Activated naive CD8-positive, alpha-beta T cell treated with anti-CD3 and anti-CD28 coated beads, Interleukin-2, amount 10 ng/mL, durations not matched to agents 7 days and 5 days (primary cell): ENCODE measurements at places on chromosomes 7 and 10. TPM values are rescaled to one million over a fixed set of nuclear protein-coding genes. Genes with fewer than 3 reads are reported as not detected.

DNA sequence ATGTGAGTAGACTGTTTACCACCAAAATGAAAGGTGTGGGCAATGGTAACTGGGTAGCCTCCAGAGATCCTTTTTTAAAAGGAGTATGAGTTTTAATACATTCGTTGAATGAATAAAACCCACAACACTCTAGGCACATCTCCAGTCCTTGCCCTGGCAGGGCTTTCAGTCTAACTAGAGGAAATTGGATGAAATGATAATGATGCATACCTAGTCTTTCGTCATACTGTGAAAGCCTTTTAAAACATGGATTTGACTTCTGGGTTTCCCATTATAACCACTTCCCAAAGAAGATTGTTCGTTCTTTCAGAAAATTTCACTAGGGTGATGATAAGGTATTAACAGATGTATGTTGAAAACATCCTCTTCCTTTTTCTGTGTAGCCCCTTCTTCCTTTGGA, 110.8 kb downstream of the REEP3 start:
- peaks cover 11% of the 10 kb centered on the region for H3K27me3 ChIP-seq
- H3K4me1 ChIP-seq = peaks cover 31% of the 10 kb centered on the region
- no peak overlapping the region for H3K4me3 ChIP-seq
- DNase-seq = no peak

GRCh38 chr10:24883176-24883575, 69.2 kb downstream of the PRTFDC1 start:
- H3K27ac ChIP-seq = peak overlapping the region; percentile 80
- peak overlapping the region; percentile 31 for H3K4me3 ChIP-seq
- H3K27me3 ChIP-seq = no peaks in the 10 kb centered on the region
- peaks cover 33% of the 10 kb centered on the region for H3K4me1 ChIP-seq
- DNase-seq = no peak
- peaks cover 16% of the 10 kb centered on the region for H3K36me3 ChIP-seq

DNA sequence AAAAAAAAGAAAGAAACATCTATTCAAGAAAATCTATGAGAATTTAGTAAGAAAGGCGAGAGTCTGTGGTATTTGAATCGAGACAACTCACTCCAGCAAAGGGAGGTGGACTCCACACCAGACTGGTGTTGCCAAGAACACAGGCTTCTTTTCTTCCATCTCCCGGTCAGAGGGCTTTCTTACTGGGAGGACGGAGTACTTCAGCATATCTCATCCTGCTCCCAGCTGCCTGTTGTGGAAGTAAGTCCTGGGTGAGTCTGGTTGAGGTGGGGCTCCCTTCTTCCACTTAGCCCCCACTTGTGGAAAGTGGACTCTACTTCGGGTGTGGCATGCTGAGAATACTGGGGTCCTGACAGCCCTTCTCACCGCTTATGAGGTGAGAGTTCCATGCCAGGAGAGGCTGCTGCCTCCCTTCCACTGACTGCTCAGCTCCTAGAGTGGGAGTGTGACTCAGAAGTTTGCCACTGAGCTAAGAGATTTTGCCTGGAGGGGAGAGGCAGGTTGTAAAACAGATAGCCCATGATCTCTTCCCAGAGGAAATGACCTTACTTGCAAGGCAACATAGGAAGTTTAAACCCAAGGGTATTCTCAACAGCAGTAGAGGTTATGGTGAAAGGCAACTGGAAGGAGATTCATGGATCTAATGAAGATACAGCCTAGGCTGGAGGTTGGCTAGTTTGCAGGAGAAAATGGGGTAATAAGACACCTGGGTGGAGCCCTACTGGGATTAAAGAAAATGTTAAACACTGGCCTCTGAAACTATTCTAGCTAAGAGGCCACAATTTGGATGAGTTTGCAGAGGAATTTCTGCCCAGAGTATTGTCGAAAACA, 3.5 kb upstream of the NACAD start:
- no peak for DNase-seq
- H3K4me1 ChIP-seq = peaks cover 4% of the 10 kb centered on the region
- no peak overlapping the region for H3K4me3 ChIP-seq
- H3K27ac ChIP-seq = no peak overlapping the region
- H3K36me3 ChIP-seq = peaks cover 3% of the 10 kb centered on the region

DNA sequence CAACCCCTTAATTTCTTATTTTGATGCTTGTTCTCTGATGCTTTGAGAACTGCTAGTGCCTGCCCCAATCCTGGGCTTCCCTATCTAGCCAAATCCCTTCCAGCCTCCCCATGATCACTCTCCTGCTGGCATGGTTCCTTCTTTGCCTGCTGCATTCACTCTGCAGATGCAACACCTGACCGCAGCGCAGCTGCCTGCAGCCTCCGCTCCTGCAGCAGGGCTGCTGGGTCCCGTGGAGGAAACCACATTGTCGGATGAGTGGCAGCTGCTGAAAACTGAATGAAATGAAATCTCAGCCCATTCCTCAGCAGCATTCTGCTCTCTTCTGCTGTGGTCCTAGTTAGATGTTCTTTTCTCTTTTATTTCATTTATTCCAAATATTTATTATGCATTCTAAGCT, 320.3 kb downstream of the CCDC3 start:
- peak overlapping the region; percentile 5 for H3K4me3 ChIP-seq
- no peak overlapping the region for H3K27ac ChIP-seq
- DNase-seq = peak; percentile 35
- no peaks in the 10 kb centered on the region for H3K36me3 ChIP-seq
- peaks cover 5% of the 10 kb centered on the region for H3K4me1 ChIP-seq

- no peak for DNase-seq
- peaks cover 9% of the 10 kb centered on the region for H3K27me3 ChIP-seq
These were observed 143.2 kb upstream of the COBL start for GRCh38 chr7:51459809-51460208.

- DNase-seq = no peak
- H3K27ac ChIP-seq = peak overlapping the region; percentile 15
These were observed 26.7 kb downstream of the SEC23IP start for GRCh38 chr10:119919271-119919670.

DNA sequence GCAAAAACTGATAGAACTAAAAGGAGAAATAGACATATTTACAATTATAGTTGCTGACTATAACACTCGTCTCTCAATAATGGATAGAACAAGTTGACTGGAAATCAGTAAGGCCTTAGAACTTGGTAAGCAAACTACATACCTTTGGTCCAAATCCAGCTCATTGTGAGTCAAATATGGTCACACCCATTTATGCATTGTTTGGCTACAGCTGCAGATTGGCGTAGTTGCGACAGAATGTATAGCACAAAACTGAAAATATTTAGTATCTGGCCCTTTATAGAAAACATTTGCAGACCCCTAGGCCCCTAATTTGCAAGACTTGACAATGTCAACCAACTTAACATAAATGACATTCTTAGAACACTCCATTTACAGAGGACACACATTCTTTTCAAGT, 103.6 kb upstream of the EGR2 start:
- peaks cover 6% of the 10 kb centered on the region for H3K27me3 ChIP-seq
- H3K4me1 ChIP-seq = no peaks in the 10 kb centered on the region
- H3K27ac ChIP-seq = no peak overlapping the region
- no peaks in the 10 kb centered on the region for H3K36me3 ChIP-seq
- no peak overlapping the region for H3K4me3 ChIP-seq

- no peak overlapping the region for H3K4me3 ChIP-seq
- peaks cover 19% of the 10 kb centered on the region for H3K4me1 ChIP-seq
- no peak overlapping the region for H3K27ac ChIP-seq
- H3K27me3 ChIP-seq = peaks cover 3% of the 10 kb centered on the region
- no peak for DNase-seq
- H3K36me3 ChIP-seq = peaks cover 4% of the 10 kb centered on the region
These were observed 36.0 kb upstream of the DLD start for GRCh38 chr7:107854989-107855388.

GRCh38 chr10:90007226-90007625, 305.8 kb downstream of the KIF20B start:
- H3K27me3 ChIP-seq = no peaks in the 10 kb centered on the region
- H3K27ac ChIP-seq = no peak overlapping the region
- no peak overlapping the region for H3K4me3 ChIP-seq
- no peak for DNase-seq
- no peaks in the 10 kb centered on the region for H3K4me1 ChIP-seq

GRCh38 chr7:66905689-66906088, 15.3 kb upstream of the TMEM248 start:
- peak overlapping the region; percentile 20 for H3K27ac ChIP-seq
- H3K36me3 ChIP-seq = no peaks in the 10 kb centered on the region
- no peak overlapping the region for H3K4me3 ChIP-seq
- DNase-seq = no peak

The NRF1 gene
- total RNA-seq = 33.6 TPM

The CALCR gene
- not detected for total RNA-seq

The CALHM3 gene
- total RNA-seq = 0.17 TPM

The SMKR1 gene
- total RNA-seq = 1.3 TPM

The BAMBI gene
- 0.30 TPM for total RNA-seq

The HHEX gene
- total RNA-seq = not detected
